ENCODE measurements at places on chromosomes 12 and 14.

- peak; percentile 29 for DNase-seq
Observed at GRCh38 chr14:93132472-93133065, 16.8 kb upstream of the ITPK1 start.

- DNase-seq = peak; percentile 54
Observed at GRCh38 chr12:122888232-122888752, 7.6 kb downstream of the VPS37B start.

DNA sequence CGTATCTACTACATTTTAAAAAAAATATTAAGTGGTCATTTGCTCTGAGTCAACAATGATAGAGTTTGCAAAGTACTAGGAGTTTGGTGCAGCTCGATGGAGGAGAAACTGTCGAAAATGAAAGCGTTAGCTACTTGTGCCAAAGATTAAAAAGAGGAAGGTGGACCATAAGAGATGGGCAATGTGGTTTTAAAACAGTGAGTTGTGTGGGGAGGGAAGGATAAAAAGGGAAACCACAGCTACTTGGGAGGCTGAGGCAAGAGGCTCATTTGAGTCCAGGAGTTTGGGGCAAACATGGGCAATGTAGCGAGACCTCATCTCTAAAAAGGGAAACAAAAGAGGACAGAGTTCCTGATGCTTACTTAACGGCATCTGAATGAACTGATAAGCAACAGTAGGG, 18.2 kb upstream of the STRAP start:
- no peak for DNase-seq

DNA sequence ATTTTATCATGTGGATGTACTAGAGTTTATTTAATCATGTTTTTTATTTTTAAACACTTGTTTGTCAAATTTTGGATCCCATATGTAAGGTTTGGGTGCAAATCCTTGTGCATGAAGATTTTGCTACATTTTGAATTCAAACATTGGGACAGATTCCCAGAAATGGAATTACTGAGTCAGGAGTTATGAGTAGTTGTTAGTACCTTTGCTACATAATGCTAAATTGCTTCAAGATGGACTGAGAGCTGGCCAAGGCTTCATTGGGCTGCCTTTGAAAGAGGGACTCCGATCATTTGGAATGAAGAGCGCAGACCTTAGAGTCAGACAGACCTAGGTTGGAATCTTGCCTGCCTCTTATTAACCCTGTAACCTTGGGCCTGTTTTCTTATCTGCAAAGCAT, 154.9 kb upstream of the PWP1 start:
- DNase-seq = peak; percentile 55

GRCh38 chr14:61620130-61620946, 75.0 kb upstream of the HIF1A start:
- peak; percentile 98 for DNase-seq

- DNase-seq = peak; percentile 85
Observed at GRCh38 chr14:75879031-75879430, 102.8 kb downstream of the TGFB3 start.

GRCh38 chr14:100761481-100761880, 34.8 kb downstream of the DLK1 start:
- peak; percentile 78 for DNase-seq

DNA sequence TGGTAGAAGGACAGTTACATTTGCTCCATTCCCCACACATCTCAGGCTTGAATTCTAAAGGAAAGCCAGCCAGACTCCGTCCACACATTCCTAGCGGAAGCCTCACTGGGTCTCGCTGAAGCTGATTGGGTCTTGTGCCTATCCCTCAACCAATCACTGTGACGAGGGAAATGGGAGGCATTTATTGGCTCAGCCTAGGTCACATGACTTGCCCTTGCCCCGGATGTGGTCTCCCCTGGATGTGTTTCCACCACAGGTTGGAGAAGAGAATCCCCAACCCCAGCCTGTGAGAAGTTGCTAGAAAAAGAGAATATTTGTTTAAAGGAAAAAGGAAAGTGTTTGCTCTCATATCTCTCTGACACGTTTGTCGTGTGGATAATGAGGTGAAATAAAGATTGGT, 93.4 kb downstream of the C12orf75 start:
- DNase-seq = no peak

DNA sequence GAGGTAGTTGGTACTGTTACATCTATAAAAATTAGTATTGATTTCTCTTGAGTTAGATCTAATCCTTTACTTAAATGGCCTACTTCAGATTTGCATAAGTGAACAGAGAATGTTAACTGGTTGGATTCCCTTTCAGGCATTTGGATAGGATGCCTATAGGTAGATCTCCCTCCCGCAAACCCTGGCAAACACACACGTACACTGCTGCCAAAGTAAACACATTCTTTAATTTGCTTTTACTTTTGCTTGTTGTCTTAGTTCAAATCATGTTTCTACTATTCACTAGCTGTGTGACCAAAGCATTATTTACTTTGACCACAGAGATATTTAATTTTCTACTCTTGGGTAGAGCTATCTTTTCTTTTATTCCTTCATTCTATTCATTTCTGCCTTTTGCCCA, 936.1 kb upstream of the FBXO33 start:
- DNase-seq = no peak

- DNase-seq = peak; percentile 29
Observed at GRCh38 chr14:39175445-39176262, 600 bp downstream of the PNN start.

- peak; percentile 29 for DNase-seq
Observed at GRCh38 chr12:32110942-32111341, 4.3 kb downstream of the BICD1 start.

DNA sequence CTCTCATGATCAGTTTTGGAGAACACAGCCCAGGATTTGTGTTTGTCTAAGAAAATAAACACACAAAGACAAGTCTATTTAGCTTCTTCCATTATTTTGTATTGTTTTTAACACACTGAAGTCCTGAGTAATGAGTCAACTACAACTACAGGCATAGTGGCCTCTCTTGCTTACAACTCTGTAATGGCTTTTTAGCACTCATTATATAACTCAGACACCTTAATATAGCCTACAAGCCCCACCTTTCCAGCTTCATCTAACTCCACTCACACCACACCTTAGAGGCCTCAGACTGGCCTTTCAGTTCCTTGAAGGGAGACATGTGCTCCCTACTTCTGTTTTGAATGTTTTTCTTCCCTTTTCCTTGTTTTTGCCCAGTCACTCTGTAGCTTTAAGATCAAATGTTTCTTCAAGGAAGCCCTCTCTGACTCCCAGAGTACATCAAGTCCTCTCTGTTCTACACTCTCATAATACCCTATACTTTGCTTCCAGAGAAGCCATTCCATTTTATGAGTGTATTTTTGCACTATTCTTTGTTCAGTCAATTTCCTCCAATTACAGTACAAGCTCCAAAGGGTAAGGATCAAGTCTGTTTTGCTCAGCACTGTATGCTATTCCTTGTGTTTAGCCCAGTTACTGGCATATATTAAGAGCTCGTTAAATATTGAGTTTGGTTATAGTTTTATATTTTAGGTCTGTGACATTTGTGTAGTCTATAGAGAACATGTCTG, 233.6 kb upstream of the ARHGAP5 start:
- peak; percentile 42 for DNase-seq

GRCh38 chr12:76064904-76065303, 19.6 kb downstream of the NAP1L1 start:
- DNase-seq = no peak

DNA sequence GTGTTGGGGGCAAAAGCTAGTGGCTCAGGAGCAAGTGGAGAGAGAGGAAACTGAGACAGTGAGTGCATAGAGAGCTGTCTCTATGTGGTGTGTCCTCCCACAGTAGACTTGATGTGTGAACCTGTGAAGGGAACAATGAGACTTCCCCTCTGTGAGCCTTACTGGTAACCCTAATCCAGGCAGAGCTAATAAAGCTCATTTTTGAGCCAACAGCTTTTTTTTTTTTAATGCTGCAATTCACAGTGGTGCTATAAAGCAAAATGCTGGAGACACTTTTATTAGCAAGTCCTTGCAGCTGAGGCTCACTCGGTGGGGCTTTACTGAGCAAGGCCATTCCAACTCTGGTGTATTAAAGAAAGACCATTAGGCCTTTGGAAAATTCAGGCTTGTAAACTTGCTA, 26.9 kb downstream of the FBXW8 start:
- no peak for DNase-seq

- peak; percentile 95 for DNase-seq
Observed at GRCh38 chr14:31205681-31206535, 1.7 kb downstream of the HECTD1 start.

- no peak for DNase-seq
Observed at GRCh38 chr14:61196034-61196433, 85.1 kb downstream of the TMEM30B start.

DNA sequence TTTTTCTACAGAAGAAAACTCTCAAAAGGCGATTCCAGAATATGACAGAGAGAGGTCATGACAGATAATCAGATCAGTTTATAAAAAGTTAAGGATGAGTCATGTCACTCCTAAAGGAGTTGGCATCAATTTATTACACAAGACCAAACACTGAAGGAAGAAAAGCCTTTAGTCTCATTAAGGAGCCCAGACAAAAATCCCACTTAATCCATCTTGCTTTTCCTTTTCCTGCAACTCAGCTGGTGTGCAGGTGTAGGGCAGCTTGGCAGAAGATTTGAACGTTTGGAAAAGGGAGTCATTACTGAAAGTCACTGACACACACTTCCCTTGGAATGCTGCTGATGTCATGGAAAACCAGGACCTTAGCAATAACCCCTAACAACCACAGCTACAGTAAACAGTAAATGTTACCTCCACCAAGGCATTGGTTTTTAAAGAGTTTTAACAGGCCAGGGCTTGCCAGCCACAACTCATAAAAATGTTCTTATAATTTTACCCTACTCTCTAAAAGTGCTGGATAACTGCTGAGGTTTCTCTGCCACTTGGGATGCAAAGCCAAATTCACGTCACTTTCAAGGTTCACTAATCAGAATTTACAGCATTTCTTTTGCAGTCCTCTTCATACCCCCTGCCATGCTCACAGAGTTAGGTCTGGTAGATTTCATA, 320.6 kb downstream of the RAD51B start:
- peak; percentile 100 for DNase-seq

DNA sequence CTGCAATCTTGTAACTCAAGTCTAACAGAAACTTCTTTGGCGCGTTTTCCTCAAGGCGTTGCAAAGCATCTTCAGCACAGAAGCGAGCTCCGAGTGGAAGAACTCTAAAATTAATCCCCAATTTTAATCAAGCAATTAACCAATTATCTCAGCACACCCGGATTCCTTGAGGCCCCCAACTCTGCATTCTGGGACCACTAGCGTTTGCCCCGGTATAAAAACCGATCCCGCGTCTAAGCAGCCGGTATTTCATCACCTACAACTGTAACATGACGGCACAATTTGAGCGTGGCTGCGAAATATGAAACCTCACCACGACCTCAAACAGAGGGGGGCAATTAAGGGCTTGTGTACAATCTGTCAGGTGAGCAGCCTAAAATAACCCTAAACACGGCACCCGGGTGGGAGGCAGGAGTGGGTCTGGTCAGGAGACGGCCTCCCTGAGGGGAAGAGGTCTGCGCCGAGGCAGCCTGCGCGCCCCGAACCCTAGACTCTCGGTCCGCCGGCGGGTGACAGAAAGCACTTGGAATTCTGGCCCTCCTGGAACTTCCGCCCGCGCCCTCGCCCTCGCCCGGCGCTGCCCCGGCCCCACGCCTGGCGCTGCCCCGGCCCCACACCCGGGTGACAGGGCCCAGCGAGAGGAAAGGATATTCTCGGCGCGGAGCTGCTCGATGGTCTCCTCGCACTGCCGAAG, 594 bp downstream of the ZCCHC8 start:
- peak; percentile 65 for DNase-seq

DNA sequence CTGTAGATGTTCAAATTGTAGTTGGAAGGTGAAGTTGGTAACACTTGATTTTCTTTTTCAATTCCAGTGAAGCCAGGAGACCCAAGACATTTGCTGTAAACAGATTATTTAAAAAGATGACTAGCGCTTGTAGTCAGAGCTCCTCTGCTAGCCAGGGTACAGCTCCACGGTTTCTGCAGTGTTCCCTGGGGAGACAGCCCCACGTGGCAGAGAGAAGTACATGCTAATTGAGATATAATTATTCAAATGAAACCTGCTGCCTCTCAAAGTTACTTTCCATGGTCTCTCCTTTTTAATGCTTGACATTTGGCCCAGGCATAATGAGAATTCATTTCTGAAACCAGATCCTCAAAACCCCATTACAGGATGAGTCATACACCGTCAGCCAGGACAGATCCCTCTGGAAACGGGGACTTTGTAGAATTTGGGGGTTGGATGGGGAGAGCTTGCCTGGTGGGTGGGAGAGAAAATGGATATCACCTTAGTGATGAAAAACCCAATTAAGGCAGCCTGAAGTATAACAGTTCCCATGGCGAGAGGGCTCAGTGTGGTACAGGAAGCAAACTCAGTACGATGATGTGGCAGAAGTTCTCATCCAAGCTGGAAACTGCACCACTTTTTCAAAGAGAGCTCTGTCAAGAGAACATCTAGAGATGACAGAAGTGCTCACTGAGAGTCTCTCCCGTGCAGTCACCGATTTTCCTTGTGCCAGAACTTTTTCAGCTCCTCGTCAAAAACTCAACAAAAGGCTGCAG, 637.7 kb upstream of the TMEM132C start:
- DNase-seq = peak; percentile 25

DNA sequence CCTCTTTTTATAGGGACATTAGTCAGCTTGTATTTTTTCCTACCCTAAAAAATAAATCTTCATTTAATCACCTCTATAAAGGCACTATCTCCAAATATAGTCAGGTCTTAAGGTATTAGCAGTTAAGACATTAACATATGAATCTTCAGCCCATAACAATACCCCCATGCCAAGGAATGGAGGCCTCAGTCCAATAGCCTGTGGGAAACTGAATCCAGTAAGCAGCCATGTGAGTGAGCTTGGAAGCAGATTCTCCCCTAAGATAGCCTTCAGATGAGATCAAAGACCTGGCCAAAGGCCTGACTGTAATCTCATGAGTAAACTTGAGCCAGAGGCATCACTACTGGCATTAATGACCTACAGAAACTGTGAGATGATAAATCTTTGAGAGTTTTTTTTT, 232.1 kb upstream of the SYT10 start:
- no peak for DNase-seq

Measured in AG10803 (cell line).